ENCODE measurements at places on chromosomes 4 and X. TPM values are rescaled to one million over a fixed set of nuclear protein-coding genes. Genes with fewer than 3 reads are reported as not detected.

The KCNE5 gene
- total RNA-seq: 1.1 TPM

GRCh38 chr4:27720010-27720766, 859.5 kb downstream of the STIM2 start:
- DNase-seq: no peak

The ENPP6 gene
- 0.23 TPM for total RNA-seq

DNA sequence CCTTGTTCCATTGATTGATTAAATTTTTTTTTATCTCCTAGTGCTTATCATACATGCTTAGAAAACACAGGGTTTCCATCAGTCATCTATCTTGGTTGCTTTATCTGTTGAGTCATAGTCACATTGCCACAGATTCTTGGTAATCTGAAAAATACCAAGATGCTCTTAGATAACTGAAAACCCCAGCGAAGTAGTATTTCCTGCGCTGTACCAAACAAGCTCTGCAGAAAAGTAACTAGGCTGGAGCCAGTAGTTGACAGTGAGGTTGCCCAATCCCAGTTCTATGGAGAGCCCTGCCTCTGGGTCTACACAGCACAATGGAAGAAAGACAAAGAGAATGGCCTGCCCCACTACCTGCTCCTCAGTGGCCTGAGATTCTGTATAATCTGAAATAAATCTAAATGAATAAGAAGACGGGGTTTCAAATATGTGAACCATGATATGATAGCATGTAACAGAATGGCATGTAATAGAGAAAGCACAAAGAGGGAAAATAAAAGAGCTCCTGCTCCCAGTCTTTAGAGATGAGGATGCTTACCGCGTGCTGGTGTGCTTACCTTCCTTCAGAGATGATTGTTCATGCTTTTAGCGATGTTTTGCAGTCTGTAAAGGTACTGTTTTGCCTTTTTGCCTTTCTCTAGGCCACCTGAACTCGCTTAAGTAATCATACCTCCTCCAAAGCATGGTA, 55.3 kb upstream of the RAPGEF2 start:
- DNase-seq: no peak

- no peak for DNase-seq
Measured at GRCh38 chr4:182647646-182648300, 269.4 kb downstream of the DCTD start.

DNA sequence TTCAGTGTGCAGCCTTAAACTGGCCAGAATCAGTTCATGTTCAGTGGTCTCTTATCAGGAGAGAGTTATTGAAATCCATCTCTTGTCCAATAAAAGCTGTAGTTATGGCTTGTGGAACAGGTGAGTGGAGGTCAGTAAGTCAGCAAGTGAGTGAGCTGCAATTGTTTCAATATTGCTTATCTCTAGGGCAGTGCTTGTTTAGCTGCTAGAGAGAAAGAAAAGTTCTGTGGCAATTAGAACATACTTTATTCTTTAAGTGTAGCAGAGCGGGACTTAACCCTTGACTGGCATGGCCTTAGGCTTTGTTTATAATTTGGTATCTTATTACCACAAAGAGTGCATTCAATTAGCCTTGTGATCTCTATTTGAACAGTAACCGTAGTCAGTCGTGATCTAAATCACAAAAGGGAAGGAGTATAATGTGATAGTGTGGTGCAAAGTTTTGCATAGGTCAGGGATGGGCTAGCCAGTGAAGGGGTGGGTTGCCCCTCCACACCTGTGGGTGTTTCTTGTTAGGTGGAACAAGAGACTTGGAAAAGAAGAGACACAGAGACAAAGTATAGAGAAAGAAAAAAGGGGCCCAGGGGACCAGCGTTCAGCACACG, 6.9 kb upstream of the ETDC start:
- no peak for DNase-seq

The MAGEC3 gene
- total RNA-seq: not detected
